ENCODE measurements at places on chromosomes 1 and 21.

- DNase-seq: no peak
Observed at GRCh38 chr21:35323947-35324346, 274.8 kb upstream of the RUNX1 start.

GRCh38 chr1:46510341-46510997 lies 20.8 kb downstream of the DMBX1 start:
- DNase-seq: no peak

GRCh38 chr1:52559875-52560274 lies 7.0 kb upstream of the TUT4 start:
- DNase-seq: no peak

GRCh38 chr1:64087768-64088167 lies 115.7 kb upstream of the UBE2U start:
- peak; percentile 76 for DNase-seq

DNA sequence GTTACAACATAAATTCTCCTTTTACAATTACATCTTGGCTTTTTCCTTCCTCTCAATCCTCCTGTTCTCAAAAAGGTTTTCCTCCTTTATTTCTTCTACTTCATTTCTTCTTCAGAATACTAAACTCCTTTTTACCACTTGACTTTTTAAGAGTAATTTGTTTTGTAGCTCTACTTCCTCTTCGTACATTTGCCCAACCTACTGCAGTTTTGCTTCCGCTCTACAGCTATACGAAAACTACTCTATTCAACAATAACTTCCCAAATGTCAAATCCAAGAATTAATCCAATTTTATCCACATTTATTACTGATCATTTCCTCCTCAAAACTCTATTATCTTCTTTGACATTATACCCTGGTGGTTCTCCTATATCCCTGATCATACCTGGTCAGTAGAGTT lies 3.4 kb downstream of the GDAP2 start:
- no peak for DNase-seq

GRCh38 chr1:51313961-51314777 lies 16.2 kb downstream of the TTC39A start:
- peak; percentile 90 for DNase-seq

GRCh38 chr1:184197831-184198230 lies 146.3 kb downstream of the TSEN15 start:
- no peak for DNase-seq

- DNase-seq: no peak
Observed at GRCh38 chr1:220685879-220686278, 4.3 kb upstream of the C1orf115 start.

- no peak for DNase-seq
Observed at GRCh38 chr1:57850176-57850940, 426.5 kb upstream of the DAB1 start.

GRCh38 chr1:206655471-206655882 lies 20.1 kb downstream of the DYRK3 start:
- DNase-seq: no peak

DNA sequence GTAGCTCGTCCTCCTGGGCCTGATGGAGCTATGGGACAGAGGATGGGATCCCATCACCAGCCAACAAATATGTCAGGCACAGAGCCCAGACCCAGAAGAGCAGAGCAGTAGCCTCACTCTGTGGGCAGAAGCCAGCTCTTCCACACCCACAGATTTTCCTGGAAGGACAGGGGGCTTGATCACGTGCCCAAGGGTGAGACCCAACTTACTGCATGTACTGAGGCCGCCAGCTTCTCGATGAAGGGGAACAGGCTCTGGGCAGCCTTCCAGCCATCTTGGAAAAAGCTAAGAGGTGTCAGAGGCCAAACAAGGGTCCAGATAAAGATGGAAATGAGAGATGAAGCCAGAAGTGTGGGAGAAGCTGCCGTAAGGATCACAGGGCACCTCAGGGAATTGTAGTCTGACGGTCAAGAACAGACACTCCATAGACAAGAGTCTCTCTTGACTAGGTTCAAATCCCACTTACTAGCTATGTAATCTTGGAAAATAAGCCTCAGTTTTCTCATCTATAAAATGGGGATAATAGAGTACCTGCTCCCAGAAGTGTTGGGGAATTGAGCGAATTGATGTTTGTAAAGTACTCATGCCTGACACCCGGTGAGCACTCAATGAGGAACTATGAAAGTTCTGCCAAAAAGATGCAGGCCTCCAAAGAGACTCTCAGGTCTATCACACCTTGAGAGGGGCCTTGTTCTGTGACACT lies 17.0 kb upstream of the TCEA3 start:
- DNase-seq: no peak

DNA sequence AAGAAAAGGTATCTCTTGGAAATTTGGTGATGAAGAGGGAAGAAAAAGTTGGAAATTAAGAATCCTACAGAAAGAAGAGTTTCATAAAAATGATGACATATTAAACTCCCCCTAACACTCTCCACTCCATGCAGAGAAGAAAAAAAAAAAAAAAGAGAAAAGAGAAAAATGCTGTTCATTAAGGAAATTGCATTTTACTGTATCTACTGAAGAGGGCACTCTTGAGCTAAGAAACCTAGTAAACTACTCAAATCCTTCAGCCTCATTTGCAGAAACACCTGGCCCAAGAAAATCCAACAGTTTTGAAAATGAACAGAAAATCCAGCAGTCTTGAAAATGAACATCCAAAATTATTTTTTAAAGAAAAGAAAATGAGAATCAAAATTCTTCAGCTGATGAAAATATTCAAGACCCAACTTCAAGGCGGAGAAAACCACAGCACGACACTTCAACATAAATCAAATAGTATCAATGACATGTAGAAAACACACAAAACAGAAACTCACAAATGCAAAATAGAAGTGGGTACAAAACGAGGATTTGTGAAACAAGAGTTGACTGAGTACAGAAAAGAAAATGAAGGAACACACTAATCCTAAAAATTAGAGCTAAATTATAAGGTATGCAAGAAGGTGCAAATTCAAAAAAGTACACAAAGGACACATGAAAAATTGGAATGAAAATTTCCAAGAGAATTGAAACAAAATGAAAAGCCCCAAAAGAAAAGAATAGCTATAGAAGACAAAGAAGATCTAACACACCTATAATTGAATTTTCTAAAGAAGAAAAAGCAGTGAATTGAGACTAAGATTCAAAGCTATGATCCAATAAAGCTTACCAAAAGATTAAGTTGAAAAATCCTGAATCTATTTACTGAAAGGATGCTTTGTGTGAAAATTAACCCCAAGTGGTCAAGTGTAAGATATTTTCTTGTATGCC lies 73.2 kb upstream of the DNAJC6 start:
- peak; percentile 75 for DNase-seq

- DNase-seq: no peak
Observed at GRCh38 chr1:227741166-227741870, 6.1 kb downstream of the SNAP47 start.

- no peak for DNase-seq
Observed at GRCh38 chr1:93678946-93679480, 2.6 kb downstream of the BCAR3 start.

DNA sequence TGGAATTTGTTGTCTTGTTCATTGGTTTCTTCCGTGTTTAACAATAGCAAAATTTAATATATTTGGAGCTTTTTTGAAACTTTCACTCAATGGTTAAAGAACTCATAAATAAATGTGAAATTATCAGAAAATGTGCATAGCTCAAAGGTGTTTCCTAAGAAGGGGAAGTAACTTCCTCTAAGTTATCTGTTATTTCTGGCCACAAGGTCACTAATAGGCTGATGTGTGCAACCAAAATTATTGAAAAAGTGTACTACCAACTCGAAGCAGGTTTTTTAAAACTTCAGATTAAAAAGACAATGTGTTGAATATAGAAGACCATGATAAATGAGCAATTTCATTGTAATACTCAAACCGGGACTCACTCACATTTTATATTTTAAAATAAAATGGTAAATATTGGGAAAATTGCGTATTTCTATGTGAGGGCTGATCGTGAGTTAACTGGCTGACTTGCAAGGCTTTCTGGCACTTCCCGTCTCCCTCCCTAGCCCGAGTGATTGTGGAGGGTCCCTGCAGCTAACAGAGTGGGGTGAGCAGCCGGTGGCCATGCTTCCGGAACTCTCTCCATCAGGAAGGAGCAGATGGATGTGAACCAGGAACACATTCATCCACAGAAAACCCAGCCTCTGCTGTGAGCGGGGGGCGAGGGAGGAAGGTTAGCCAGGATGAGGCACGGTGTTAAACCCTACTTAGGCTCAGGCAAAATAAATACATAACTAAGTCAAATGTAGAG lies 96.9 kb downstream of the ERG start:
- no peak for DNase-seq

GRCh38 chr21:31538816-31539215 lies 120.7 kb upstream of the SOD1 start:
- DNase-seq: no peak

DNA sequence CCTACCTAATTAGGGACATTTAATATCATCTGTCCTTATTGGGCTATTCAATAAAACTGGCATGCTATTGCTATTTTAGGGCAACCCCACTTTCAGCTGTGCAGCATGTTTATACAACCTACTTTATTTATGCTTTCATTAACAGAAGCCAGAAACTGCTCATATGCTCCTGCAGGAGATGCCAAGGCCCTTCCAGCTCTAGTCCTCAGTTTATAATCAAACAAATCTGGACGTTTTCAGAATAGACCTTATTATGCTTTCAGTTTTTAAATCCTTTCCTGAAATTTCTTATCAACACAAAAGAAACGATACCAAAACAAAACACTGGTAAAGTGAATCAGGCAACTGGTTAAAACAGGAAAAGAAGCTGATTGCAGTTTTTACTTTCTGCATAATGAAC lies 53.2 kb downstream of the PTGS2 start:
- peak; percentile 9 for DNase-seq

GRCh38 chr1:99820546-99820945 lies 29.6 kb upstream of the AGL start:
- DNase-seq: no peak

DNA sequence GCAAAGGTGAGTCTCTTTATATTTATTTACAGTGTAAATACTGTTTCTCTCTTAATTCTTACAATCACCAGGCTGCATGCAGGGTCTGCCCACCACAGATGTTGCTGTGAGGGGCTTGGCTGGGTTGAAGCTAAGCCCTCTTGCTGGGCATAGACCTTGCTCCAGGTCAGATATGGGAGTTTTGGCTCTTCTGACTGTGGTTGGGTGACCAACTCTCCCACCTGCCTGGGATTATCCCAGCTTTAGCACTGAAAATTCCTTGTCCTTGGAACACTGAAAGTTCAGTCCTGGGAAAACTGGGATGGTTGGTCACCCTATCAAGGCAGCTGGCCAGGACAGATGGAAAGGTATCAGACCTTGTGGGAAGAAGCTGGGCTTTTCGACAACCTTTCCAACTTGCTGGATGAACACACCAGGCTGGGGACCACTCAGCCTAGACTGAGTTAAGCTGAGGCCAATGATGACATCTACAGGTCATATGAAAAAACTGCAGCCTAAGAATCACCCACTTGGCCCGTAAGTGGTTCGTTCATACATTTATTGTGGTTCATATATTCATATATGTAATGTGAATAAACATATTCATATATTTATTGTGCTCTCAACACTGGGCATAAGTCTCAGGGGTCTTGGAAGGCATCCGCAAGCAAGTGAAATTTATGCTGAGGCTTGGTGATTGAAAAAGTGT lies 26.6 kb upstream of the HPDL start:
- peak; percentile 89 for DNase-seq

GRCh38 chr1:167455786-167456446 lies 62.4 kb downstream of the CD247 start:
- DNase-seq: peak; percentile 17

GRCh38 chr1:98176414-98176813 lies 255.6 kb upstream of the DPYD start:
- no peak for DNase-seq

- peak; percentile 51 for DNase-seq
Observed at GRCh38 chr1:52426371-52426770, 22.0 kb downstream of the PRPF38A start.

GRCh38 chr1:159207774-159208173 lies 3.1 kb downstream of the ACKR1 start:
- peak; percentile 61 for DNase-seq

GRCh38 chr1:40984066-40984465 lies 4.6 kb downstream of the CTPS1 start:
- DNase-seq: peak; percentile 36

DNA sequence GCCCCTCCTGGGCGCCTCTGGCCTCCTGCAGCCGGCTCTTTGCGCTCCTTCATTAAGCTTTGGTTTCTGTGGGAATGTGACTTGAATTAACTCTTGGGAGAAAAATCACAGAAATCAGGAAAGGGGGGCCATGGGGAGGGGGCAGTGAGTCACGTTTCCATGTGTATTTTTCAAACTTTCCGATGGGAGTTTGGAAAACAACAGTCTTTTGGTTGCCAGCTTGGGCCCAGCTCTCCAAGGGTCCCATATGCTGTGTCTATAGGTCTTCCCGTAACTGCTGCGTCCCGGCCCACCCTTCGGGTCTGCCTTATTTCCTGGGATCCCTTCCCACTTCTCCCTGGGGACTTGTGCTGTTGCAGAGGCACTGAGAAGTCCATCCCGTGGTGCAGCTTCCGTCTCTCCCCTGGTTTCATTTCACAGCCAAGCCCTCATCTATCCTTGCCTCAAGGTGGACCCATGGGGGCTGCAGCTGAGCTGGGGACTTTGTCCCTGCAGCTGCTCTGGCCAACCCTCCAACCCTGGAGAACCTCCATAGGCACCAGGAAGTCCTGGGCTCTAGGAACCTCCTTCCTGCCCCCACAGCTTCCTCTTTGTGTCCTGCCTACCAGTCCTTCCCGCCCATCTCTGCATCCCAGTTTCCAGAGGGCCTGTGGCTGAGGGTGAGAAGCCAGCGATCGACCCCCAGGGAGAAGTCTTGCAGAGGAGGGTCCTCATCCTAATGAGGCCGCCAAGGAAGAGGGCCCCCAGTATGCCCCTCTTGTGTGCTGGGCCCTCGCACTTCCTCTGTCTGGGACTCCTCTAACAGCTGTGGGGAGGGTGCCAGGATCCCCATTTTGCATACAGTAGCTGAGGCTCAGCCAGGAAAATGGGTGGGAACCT lies 11.6 kb upstream of the LMNA start:
- DNase-seq: peak; percentile 61

DNA sequence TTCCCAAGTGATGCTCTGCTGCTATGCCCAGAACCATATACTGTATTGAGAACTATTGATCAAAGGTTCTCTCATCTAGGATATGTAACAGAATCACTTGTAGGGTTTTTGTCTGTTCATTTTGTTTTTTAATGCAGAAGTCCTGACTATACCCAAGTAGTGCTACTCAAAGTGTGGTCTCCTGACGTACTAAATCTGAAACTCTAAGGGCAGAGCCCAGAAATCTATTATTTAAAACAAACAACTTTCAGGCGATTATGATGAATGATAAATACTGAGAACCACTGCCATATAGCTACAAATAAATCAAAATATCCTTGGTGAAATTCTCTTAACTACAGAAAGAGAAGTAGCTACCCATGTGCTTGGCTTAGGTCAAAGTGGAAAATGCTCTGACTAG lies 10.1 kb downstream of the ZZZ3 start:
- DNase-seq: no peak

- DNase-seq: no peak
Observed at GRCh38 chr1:181777812-181778211, 283.7 kb downstream of the ZNF648 start.

GRCh38 chr1:205376739-205377138 lies 20.0 kb upstream of the KLHDC8A start:
- no peak for DNase-seq
